GM18507 (cell line): ENCODE measurements at places on chromosomes 1 and 21.
A peak's percentile ranks its signal among the peaks of the same experiment; 100 is the strongest.

GRCh38 chr1:115199416-115200132, 110.3 kb upstream of the TSPAN2 start:
- no peak for DNase-seq

DNA sequence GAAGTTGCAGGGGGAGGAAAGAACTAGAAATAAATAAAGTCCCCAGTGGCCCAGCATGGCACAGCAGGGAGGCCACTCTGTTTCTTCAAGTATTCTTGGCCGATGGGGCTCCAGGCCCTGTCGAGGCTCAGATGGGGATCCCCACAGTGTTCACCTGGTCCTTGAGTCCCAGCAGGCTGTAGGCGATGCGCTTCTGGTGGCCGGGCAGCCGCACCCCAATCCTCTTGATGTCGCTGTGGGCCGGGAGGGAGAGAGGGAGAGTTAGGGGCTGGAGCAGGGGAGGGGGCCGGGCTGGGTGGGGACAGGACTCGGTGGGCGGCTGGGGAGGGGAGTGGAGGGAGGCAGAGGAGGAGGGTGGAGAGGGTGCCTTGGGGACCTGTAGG, 30.8 kb downstream of the EPHA2 start:
- DNase-seq, result no peak

GRCh38 chr1:111620441-111620971, 917 bp downstream of the RAP1A start:
- no peak for DNase-seq

DNA sequence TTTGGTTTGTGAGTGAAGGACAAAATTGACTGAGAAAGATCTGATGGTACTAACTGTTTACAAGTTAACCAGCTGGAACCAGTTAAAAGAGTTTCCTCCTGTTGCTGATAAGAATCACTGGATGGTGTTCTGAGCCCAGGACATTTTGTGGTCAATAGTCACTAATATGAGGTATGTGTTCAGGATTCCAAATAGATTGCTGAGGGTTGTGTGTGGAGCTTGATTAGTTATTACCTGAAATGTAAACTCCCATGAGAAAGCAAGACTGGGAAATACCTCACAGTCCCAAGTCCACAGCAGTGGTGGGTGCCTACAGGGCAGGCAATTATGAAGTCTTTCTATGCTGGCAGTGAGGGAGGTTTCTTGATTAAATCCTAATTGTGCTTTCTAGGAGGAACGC, 164.6 kb downstream of the DNM3 start:
- DNase-seq, result no peak

GRCh38 chr1:18807334-18808063, 52.0 kb downstream of the TAS1R2 start:
- DNase-seq, result no peak

DNA sequence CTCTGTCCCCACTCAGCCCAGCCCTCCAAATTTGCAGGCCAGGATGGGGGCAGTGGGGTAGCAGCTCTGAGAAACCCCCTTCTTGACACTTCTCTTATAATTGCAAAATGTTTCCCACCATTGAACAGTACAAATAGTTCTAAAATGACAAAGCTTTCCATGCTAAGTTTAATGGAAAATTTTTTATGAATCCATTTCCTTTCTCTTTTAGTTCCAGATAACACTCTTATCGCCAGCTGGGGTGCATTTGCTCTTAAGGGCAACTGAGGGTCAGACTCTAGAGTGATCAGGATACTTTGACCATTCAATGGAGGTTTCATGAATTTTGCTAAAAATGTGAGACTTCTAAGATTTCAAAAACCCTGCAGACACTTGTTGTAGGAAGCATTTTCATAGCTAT, 29.9 kb downstream of the PIK3C2B start:
- no peak for DNase-seq

DNA sequence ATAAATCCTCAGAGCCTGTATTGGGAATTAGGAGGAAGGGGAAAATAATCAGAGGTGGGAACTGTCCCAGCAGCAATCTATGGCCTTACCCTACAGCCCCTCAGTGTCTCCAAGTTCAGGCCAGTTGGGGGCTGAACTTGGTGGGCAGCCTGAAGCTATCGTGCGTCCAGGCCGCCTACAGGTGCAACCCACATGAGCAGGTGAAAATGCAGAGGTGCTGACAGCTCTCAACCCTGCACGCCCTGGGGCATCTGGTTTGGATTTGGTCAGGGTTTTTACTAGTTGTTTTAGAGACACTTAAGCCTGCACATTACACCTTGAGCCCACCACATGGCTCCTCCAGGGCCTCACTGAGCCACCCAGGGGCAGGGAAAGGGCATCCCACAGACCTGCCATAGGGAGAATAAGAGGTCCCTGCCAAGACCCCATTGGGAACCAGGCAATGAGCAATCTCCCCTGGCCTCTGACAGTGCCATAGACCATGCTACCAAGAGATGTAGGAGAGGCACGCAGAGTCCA, 209.5 kb downstream of the FOXD2 start:
- no peak for DNase-seq

DNA sequence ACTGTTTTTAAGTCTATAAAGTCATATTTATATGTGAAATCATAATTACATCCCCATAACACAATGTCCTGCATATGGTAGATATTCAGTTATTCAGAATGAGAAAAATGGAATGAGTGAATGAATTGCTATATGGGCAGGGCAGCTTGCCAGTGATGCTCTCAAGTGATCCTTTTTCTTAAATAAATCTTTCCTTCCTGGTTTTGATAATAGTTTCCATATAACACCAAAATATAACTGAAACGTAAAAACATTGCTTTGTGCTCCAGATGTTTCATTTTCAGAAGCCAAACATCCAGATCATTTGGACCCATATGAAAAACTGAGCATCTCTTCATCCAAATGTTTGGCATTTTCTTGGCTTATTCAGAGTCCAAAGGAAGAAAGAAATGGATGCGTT, 30.2 kb upstream of the RGS8 start:
- DNase-seq, result no peak

- no peak for DNase-seq
Observed at GRCh38 chr1:232547938-232548484, 81.9 kb downstream of the SIPA1L2 start.

- DNase-seq, result no peak
Observed at GRCh38 chr1:78104322-78104721, 58.6 kb downstream of the GIPC2 start.

DNA sequence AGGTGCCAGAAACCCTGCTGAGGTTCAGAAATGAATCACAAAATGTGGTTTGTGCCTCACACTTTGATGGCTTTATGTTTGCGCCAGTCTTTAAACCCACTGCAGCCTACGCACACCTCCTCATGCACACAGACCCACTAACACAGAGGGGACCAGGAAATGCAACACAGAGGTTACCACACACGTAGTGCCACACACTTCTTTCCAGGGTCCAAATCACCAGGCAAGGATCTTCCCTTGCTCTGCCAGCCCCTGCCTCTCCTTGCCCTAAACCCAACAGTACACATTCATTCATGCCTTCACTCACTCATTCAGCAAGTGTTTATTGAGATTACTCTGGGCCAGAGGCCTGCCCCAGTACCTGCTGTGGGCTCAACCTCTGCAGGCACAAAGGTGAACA, 17.5 kb downstream of the MAB21L3 start:
- DNase-seq, result no peak

DNA sequence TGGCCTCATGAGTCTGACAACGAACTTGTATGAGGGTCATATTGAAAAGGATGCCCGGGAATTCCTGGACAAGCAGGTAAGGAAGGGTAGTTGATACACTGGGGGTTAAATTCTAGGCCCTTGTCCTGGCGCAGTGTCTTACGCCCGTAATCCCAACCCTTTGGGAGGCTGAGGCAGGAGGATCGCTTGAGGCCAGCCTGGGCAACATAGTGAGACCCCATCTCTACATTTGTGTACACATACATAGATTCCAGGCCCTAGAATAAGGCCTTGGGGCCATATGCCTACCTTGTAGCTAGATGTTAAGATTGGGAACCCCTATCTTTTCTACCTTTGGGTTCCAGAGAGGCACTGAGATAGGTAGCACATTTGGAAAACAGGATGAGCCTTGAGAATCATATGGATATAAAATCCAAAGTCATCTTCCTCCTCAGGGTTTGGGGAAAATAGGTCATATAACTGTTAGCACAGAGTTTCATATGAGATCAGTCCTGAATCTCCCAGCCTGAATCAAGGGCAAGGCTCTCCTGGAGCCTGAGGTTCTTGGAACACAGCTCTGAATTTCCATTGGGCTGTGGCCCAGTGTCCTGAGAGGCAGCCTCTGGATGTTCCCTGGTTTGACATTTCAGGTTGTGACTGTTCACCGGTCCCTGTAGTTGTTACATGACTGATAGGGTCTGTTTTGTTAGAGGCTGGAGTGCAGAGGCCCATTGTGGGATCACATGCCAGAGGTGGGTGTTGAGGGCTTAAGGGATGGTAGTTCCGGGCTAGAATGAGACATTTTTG, 104.4 kb downstream of the PIK3R3 start:
- DNase-seq, result no peak

GRCh38 chr1:61741711-61742619, at the start of gene PATJ:
PATJ (plus strand) TSS chr1:61742480; CDS start chr1:61762893, 20,413 bp downstream.
- peak; percentile 49 for DNase-seq

DNA sequence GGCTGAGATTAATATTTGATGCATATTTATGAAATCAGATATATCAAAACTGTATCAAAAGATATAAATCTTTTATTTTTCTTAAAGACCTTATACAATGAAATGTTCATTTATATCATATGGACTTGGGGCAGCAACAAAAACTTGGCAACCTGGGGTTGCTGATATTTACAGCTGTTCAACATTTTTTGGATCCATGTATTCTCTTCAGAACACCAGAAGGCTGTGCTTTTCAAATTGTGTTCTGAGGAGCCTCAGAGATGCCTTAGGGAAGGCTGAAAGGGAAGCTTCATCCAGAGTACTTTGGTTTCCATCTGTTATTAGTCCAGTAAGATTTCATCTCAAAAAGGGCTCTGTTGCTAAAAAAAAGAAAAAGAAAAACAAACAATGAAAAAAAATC, 94.8 kb downstream of the DISC1 start:
- no peak for DNase-seq

DNA sequence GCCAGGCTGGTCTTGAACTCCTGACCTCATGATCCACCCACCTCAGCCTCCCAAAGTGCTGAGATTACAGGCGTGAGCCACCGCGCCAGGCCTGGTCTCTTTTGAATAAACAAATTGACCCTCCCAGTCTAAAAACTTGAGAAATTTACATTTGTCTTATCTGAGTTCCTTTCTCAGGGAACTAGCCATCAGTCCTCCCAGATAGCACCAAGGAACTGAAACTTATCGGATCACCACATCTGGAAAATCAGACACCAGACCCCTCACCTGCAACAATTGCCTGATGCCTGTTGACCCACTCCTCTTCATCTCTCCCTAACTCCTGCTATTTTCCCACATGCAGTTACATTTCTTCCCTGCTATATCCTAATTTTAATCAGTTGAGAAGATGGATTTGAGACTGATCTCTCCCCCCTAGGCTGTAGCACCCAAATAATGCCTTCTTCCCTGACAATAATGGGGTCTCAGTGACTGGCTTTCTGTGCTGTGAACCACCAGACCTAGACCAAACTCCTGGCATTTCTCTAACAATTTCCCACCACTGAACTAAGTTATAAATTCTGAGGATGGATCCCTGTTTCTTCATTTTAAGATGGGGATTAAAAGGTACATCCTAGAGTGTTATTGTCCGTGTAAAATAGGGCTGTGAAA, 951 bp upstream of the CBR1 start:
- DNase-seq, result no peak

DNA sequence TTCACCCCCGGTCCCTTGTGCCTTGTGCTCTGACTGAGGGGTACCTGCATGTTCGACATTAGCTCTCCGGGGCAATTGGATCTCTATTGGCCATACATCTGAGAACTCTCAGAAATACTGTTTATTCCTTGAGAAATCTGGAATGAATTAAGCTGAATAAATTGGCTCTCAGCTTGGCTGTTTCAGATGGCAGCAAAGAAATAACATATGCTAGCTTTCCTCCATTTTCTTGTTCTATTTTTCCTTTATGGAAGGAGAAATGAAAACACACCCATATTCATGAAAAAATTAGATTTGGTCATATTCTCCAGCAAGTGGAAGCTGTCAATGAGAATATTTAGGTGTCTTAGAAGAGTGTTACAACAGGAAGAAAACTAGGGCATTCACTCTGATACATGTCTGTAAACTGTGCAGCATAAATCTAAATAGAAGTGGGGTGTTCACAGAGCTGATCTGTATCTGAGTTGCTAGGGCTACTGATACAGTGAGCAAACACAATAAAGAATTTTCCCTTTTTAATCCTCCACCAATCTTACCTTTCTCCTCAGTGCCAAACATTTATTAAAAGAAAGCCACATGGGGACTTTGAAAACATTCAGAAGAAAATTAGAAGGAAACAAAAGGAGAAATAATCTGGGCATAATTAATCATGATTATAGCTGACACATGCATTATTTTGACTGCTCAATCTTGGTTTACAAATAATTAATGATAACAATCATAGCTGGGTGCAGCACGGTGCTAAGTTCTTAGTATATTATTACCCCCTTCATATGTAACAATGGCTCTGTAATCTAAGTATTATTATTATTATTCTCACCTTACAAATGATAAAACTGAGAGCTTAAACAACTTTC, 671.9 kb upstream of the USP24 start:
- DNase-seq, result no peak

DNA sequence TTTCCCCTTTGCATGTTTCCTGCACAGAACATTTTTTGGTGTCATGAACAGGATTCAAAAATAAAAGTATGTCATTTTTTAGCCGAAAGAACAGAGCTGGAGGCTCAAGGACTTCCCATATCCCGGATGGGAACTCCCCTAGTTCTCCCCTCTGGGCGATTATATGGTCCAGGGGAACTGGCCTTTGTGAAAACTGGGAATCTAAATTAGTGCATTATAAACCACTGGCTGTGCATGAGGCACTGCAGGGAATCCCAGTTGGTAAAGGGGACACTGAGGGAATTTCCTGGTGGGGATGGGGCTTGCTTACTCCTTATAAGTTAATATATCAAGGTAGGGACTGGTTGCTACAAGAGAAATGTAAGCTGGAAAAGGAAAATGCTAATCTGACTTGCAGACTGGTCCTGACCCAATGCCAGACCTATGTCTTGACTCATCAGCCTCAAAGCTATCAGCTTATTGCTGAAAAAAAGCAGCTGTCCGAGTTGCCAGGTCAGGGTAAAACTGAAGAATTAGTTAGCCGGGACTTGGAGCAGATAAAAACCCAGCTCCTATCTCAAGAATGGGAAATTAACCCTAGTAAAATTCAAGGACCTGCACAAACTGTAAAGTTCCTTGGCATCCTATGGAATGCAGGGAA, 122.6 kb downstream of the FCRL5 start:
- no peak for DNase-seq

DNA sequence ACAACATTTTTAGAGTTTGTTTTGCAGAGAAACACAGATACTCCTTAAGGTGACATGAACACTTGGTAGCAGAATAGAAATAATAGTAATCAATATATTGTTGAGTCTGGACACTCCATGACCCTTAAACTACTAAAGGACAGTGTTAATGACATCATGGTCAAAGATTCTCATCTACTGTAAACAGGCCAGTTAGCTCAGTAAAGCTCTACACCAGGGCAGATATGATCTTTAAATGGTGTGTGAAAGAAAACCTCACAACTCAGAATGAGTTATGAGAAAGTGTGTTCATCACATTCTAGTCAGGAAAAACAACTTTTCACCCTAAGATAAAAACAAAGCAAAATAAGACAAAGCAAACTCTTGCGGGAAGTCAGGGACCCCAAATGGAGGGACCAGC, 58.1 kb upstream of the ADAMTS5 start:
- no peak for DNase-seq

GRCh38 chr21:26954662-26955121, 12.2 kb downstream of the ADAMTS5 start:
- no peak for DNase-seq
